ENCODE measurements at places on chromosomes 7 and 10.

GRCh38 chr10:24722131-24722675 lies 1.5 kb downstream of the ARHGAP21 start:
- no peak for DNase-seq

- DNase-seq = no peak
These were observed 56.0 kb downstream of the ZPBP start for GRCh38 chr7:50037086-50037485.

- no peak for DNase-seq
These were observed 19.4 kb upstream of the FRAT2 start for GRCh38 chr10:97353945-97354344.

- DNase-seq = no peak
These were observed 356.6 kb downstream of the SH2D4B start for GRCh38 chr10:80894311-80894791.

DNA sequence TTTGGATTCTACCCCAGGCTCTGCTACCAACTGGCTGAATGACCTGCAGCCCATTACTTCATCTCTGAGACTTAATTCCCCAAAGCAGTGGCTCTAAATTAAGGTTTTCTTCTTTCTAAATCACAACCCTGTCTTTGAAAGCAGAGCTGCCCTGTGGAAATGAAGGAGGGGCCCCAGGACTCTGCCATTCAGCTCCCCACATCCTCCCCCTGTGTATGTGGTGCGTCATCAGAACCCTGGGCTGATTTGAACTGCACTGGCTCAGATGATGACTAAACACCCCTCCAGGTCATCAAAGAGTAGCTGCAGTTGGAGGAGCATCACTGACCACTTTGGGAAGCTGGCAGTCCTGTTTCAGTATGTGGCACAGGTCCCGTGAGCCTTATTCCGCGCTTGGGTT lies 46.6 kb downstream of the BPGM start:
- DNase-seq = no peak

- no peak for DNase-seq
These were observed 167.7 kb downstream of the TRIL start for GRCh38 chr7:28790467-28790866.

GRCh38 chr10:4390219-4390618 lies 435.8 kb upstream of the AKR1E2 start:
- DNase-seq = no peak

GRCh38 chr7:37081436-37081835 lies 357.1 kb upstream of the AOAH start:
- DNase-seq = no peak

DNA sequence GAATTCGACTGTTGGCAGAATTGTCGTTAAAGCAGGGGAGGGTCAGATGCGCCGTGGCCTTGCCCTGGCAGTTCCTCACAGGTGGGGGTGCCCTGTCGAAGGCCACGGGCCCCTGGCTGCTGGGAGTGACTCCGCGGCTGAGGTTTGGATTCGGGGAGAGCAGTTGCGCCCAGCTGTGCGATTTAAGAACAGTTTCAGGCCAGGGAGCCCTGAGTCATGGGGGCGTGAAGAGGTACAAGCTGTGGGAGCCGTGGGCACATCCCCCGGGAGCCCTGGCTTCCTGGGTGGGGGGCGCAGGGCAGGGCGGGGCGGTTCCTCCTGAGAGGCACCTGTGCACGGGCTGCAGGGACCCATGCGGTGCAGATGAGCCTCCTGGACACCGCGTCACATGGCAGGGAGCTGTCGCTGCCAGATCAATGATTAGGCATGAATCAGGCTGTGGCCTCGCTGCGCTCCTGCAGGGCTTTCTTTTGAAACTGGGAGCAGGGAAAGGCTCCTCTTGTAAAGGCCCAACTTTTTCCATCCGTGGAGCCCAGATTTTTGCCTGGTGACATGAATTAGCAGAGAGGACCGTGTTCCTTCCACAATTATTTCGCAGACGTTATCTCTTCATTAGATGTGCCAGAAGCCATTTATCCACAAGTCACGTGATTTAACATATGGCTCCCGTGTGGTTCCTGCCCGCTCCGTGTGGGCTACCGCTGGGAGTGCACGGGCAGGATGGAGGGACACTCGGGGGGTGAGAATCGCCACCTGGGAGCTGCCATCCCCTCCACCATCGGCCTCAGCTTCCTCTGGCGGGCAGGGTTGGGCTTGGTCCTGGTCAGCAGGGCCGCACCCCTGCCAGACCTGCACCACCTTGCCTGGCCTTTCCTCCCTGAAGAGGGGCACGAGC lies 918 bp downstream of the PWWP2B start:
- no peak for DNase-seq

DNA sequence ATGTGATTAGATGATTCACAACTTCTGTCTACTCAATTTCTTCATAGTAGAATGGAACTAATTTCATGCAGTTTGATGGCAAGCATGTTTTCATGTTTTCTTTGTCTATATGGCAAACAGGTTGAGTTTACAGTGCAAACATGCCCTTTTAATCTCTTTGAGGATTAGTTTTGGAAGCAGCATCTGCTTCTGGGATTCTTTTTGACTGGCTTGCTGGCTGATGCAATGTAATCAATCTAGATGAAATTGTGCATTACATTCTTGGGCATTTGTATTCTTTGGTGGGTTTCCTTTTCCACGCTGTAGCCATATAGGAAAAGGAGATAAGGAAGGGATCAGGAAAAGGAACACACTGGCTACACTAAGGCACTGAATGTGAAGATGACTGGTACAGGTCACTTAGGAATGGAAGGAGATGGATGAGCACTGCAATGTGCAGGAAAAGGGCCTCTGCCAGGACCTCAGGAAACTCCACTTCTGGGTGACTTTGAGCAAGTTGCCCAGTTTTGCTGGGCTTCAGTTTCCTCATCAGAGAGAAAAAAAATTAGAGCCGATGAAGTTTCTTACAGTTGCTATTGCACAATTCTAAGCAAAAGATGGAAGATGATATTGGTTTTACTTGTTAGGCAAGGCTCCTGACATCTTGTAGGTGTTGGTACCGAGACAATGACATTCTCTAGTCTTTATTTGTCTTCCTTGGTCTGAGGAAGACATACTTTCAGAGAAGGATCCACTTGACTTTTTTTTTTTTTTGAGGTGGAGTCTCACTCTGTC lies 269.1 kb downstream of the SUGCT start:
- DNase-seq = peak; percentile 66

GRCh38 chr10:64726466-64726865 lies 1205.3 kb downstream of the REEP3 start:
- no peak for DNase-seq

- DNase-seq = no peak
These were observed 12.2 kb downstream of the DMTF1 start for GRCh38 chr7:87164433-87164832.
